Activated T-cell treated with anti-CD3 and anti-CD28 coated beads for 48 hours (primary cell): ENCODE measurements at places on chromosomes 16 and 17.

- no peak for DNase-seq
Measured at GRCh38 chr17:12047681-12048376, 27.2 kb downstream of the MAP2K4 start.

- no peak for DNase-seq
Measured at GRCh38 chr17:45432405-45433158, at the start of gene ARHGAP27. TSS of gene ARHGAP27 (minus strand) at chr17:45432870. CDS start at chr17:45430279, 2,591 bp downstream.

DNA sequence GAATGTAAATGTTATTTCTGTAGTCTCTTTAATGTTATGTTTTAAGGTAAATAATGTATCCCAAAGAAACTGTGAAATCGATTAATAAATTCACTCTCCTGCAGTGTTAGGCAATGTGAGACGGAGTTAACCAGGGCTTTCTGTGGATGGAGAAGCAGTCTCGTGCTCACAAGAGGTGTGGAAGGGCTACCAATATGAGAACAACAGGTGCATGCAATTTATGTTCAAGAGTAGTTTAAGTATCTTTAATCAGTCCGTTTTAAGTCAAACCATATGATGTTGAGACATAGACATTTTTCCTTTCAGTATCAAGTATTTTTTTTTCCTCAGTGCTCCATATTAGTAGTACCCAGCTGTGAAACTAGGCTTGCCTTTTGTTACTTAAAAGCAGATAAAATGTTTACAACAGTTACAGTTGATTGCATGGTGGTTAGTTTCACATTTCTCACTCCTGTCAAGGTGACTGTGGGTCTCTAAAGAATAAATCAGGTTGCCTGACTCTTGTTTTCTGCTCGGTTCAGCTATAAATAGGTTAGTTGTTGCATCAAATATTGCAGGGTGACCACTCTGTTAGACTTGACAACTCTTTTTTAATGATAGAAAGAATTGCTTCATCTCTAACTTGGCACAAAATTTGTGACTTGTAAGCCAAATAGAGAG is 54.4 kb downstream of the COX10 start:
- no peak for DNase-seq

DNA sequence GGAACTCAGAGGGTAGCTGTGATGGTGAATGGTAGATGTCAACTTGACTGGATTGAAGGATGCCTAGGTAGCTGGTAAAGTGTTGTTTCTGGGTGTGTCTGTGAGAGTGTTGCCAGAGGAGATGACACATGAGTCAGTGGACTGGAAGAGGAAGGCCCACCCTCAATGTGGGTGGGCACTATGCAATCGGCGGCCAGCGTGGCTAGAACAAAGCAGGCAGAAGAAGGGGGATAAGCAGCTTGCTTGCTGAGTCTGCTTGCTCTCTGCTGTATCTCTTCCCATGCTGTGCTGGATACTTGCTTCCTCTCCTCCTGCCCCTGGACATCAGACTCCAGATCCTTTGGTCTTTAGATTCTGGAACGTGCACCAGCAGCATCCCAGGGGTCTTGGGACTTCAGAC is 128.1 kb downstream of the AIPL1 start:
- DNase-seq: no peak

- DNase-seq: no peak
Measured at GRCh38 chr17:56679115-56679776, 85.7 kb downstream of the NOG start.

GRCh38 chr16:60458255-60458654 is 1578.0 kb downstream of the CDH8 start:
- no peak for DNase-seq

- DNase-seq: no peak
Measured at GRCh38 chr17:59712862-59713261, 5.4 kb downstream of the VMP1 start.

DNA sequence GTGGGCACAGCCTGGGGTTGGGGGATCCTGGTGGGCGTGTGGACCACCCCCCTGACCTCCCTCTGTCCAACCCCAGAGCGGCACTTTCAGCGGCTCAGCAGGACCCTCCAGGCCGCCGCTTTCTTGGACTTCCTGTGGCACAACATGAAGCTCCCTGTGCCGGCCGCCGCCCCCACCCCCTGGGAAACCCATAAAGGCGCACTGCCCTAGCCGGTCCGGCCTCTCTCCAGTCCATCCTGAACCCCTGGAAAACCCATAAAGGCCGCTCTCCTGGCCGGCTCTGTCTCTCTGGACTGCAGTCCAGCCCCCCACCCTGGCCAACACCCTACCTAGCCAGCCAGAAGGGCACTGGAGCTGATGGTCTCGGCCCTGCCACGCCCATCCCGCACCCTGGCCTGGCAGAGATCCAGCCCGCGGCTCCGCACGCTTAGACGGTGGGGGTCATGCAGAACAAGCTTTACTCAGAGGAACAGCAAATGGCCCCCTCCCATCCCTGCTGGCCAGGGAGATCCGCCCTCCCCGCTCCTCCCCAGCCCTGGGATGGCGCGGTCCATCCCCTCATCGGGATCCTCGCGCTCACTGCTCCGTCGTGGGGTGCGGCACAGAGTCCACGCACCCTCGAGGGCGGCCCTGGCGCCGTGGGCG is 2.7 kb downstream of the NOXO1 start:
- no peak for DNase-seq
